Kidney epithelial cell (primary cell): ENCODE measurements at places on chromosomes 11 and 22. TPM values are rescaled to one million over a fixed set of nuclear protein-coding genes. Genes with fewer than 3 reads are reported as not detected.

- DNase-seq = no peak
Observed at GRCh38 chr22:50184902-50185374, 775 bp upstream of the TRABD start.

DNA sequence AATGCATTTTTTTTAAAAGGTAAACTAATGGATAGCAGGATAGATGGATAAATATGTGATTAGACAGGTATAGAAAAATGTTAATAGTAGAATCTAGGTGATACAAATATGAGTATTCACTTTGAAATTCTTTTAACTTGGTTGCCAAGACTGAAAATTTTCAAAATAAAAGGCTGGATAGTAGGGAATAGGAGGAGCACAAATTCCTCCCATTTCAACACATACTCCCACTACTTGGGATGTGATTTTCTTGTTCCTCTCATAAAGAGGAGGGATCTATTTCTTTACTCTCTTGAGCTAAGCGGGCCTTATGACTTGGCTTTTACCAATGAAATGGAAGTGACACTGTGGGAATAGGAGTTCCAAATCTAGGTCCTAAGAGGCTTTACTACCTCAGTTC lies 35.9 kb downstream of the PIK3C2A start:
- no peak for DNase-seq

DNA sequence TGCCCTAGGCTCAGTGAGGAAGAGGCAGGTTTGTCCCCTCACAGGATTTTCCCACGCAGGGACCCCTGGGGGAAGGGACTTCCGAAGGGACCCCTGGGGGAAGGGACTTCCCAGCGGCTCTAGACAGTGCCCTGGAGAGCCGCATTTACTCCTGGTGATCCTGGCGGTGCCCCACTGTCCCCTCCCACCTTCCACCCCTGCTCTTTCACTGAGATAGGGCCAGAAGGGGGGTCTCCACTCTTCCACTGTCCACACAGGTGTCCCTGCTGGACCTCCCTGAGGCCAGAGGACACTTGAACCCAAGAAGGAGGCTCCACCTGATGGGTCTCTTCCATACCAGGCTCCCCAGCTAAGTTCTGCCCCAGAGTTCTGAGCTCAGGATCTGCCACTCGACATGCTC lies 1333.9 kb downstream of the BRD1 start:
- DNase-seq = no peak

DNA sequence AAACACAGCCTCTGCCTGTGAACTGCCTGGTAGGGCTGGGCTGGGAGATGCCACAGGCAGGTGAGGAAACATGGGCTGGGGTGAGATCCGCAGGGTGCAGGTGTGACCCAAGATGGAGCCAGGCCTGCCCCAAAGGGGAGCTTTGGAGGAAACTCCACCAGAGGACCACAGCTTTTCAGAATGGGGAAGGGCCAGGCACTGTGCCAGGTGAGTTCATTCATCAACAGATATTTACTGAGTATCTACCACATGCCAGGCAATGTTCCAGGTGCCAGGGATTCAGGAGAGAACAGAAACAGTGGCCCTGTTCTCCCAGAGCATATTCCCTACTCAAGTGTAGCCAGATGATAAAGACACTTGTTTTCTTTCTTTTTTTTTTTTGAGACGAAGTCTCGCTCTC lies 11.2 kb downstream of the RTN4RL2 start:
- no peak for DNase-seq

GRCh38 chr22:50012211-50013181 lies at the start of gene IL17REL:
IL17REL (minus strand) TSS chr22:50012765; CDS start chr22:50012646, 119 bp downstream.
- no peak for DNase-seq

DNA sequence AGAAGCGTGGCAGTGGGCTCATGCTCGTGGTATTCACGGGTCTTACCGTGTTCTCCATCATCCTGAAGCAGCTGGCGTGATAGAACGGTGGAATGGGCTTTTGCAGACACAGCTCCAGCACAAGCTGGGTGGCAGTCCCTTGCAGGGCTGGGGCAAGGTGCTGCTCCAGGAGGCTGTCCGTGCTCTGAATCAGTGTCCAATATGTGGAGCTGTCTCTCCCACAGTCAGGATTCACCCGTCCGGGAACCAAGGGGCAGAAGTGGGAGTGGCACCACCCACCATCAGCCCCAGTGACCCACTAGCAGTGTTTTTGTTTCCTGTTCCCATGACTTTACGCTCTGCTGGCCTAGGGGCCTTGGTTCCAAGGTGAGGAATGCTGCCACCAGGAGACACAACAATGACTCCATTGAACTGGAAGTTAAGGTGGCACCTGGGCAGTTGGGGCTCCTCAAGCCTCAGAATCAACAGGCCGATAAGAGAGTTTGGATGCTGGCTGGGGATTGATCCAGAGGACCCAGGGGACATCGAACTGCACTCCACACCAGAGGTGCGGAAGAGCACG lies 16.9 kb upstream of the CD81 start:
- no peak for DNase-seq

The OR51B4 gene
- total RNA-seq = not detected in 2 replicates

The TCN2 gene
- 6.5 and 6.7 TPM in 2 replicates for total RNA-seq
